ENCODE measurements at places on chromosomes 4 and X.

DNA sequence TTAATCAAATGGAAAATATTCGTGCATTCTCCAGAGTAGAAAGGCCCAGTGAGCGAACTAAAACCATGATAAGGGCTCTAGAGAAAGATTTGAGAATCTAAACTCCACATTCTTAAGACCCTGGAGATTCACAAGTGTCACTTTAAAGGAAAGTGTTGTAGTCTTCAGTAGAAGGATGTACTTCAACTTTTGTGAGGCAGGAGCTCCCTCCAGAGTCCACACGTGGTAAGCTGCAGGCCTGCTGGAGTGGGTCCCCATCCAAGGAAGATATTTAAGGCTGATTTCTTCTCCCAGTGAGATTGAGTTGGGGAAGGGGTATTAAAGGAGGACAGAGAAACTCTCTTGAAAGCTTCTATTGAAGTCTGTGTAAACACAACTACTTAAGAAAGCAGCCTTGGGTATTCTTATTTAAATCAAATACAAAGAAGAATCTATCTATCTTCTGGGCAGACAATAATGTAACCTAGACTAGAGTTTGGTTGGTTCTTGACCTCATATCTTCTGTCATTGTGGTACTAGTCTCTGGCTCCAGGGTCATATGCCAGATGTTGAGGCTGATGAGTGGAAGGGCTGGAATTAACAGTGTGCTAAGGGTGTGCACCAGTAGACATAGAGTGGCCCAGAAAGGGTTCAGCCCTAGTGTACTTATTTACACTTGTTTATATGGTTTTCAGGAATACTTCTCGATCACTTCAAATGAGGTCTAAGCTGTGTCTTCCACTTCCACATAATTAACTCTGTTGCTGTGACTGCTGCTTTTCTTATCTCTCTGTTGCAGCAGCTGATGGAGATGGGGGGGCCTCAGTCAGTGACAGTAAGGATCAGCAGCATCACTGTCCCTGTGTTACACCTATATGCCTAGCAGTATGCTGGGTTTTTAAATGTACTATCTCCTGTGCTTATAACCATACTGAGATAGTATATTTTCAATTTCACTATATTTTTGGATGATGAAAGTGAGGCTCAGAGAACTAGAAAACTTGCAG lies 76.1 kb downstream of the HMGB2 start:
- DNase-seq: peak; percentile 88

GRCh38 chr4:183384516-183384915 lies 59.9 kb upstream of the CDKN2AIP start:
- DNase-seq: no peak

GRCh38 chr4:288891-289290 lies 16.4 kb downstream of the ZNF732 start:
- DNase-seq: peak; percentile 69

DNA sequence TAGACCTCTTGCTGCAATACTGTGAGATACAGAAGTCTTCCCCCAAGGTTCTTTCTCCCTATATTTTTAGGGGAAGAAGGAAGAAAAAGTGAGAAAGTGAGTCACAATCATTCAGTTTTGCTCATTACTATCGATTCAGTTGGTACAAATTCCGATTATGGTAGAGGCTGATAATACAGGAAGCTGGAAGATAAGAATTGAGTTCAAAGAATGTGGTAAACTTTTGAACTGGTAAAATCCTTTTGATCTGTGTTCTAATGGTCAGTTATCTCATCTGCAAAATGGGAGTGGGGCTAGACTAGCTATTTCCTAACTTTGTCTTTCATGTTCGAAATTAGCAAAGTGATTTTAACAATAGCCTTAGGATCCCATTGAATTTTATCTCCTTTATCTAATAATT lies 101.4 kb upstream of the FAT1 start:
- DNase-seq: no peak

DNA sequence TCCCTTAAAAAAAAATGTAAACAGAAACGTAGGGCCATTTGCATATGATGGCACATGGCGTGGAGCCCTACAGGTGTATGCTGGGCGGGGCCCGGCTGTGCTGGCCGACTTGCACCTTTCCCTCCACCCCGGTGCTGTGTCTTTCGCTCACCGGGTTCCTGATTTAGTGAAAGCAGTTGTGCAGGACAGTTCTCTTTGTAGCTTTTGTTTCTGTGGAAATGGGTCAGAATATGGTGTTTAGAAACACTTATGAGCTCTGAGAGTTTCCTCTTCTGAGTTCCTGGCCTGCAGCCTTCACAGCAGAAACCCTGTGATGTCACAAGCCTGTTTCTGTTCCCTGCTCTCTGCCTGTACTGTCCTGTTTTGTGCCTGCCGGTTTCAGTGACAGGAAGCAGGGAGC lies 22.5 kb upstream of the MSANTD1 start:
- DNase-seq: no peak

DNA sequence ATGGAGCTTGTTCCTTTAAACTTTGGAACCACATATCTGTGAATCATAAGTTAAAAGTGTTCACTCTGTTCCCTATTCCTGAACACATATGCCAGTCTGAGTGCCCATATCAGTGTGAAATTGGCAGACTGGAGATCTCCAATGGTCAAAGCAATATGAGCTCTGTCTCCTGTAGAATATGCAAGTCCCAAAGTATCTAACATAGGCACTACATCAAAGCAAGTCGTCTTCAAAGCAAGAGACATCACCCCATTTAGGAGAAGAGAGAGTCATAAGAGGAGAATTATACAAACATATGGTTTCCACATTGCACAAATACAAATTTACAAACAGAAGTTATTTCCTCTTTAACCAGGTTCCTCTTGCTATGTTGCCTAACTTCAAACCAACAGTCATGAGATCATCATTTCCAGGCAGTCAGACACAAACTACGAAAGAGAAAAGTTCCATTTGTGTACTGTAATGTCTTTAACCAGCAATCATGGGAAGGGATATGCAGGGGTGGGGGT lies 9.9 kb upstream of the GK start:
- peak; percentile 92 for DNase-seq

GRCh38 chrX:115968436-115969252 lies 201.9 kb upstream of the AGTR2 start:
- peak; percentile 17 for DNase-seq

DNA sequence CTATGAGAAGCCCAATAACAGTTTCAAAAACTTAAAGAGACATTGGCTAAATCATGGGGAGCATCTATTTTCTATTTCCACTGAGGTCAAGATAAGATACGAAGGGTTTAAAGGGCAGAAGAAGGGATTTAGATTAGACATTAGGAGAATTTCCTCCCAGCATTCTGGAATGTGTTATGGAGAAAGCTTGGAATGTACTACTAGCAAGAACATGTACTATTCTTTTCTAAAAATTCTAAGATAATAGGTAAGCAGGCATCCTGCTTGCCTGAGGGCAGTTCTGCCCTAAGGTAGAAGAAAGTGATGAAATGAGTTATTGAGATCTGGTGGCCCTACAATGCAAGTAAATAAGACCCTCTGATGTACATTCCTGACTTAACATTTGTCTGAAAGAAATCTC lies 279.2 kb downstream of the NR3C2 start:
- no peak for DNase-seq

DNA sequence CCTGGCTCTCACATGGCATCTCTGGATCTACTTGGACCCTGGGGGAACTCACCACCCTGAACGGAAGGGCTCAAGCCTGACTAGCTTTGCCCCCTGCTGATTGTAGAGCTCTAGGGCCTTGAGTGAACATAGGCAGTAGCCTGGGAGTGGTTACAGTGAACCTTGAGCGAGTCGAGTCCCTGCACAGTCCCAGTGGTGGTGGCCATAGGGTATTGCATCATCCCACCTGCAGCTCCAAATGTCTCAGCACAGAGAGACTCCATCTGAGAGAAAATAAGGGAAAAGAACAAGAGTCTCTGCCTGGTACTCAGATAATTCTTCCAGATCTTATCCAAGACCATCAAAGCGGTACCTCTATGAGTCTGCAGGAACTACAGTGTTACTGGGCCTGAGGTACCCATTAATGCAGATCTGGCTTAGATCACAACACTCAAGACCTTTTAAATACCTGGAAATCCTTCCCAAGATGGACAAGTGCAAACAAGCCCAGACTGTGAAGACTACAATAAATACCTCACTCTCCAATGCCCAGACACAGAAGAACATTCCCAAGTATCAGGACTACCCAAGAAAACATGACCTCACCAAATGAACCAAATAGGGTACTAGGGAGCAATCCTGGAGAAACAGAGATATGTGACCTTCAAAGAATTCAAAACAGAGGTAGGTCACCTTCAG lies 167.5 kb upstream of the TET2 start:
- DNase-seq: no peak

DNA sequence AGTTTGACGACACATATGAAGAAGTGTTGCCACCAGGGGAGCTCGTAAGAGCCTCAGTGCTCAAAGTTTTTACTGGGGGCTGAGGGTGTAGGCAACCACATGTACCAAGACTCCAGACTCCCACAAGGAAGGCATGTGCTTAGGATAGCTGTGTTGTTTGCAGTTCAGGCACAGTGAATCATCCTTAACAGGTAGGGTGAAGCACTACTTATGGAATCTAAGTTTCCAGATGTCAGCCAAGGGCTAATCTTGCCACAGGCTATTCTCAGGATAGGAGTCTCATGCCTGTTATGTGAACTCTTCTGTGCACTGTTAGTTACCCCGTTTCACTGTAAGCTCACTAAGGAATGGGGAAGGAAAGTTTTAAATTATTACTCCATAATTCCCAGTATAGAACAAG lies 202.6 kb downstream of the TMA16 start:
- peak; percentile 47 for DNase-seq

DNA sequence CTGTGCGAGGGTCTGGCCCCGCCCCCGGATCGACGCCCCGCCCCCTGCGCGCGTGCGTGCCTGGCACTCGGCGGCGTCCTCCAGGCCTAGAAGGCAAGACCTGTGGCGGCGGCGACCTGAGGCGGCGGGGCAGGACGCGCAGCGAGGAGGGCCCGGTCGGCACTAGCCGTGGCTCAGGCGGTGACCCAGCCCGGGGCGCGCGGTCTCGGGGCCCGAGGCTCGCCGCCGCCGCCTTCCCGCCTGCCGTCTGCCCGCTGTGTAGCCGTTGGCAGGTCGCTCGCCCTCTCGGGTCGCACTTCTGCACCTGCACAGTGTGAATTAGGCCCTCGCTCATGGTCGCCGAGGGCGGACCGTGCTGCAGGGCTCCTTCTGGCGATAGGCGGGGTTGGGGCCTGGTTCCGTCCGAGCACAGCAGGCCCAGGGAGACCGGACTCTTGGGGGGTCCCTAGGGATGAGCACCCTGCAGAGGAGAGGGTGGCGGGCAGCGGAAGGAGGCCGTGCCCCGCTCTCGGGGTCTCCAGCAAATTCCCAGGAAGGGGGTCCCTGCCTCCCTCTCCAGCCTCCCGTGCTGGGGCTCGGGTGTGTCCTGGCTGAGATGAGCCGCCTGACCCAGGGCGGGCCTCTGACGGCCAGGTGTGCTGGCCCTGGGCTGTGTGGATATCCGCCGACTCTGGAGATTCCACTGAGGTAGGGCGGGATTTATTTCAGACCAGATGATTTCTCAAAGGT lies 557 bp upstream of the FAM53A start:
- DNase-seq: no peak

DNA sequence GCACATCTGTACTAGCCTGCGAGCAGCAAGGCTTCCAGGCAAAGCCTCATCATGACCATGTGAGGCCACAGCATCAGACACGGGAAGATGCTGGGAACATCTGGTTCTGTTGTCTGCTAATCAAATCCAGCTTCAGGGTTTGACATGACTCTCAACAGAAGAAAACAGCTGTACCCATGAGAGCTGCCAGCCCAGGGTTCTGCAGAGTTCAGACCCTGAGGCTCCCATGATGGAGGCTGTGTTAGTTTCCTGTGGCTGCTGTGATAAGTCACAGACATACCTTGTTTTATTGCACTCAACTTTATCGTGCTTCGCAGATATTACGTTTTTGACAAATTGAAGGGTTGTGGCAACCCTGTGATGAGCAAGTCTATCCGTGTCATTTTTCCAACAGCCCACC lies 37.5 kb downstream of the JAKMIP1 start:
- no peak for DNase-seq

DNA sequence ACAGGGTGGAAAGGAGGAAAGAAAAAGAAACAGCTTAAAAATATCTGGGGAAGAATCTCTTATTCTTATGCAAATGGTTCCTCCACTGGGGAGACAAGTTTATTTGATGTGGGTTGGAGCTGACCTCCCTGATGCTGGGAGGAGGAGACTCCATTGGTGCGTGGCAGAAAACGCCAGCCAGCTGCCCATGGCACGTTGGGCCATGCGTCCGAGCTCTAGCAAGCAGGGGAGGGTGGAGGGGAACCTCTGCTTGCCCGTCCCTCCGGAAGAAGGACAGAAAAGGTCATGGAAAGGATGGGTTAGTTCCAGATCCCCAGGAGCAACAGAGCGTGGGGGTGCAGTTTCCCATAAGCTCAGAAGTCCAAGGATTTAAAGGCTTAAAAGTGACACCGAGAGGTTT lies 210.4 kb downstream of the KLHL4 start:
- DNase-seq: no peak

DNA sequence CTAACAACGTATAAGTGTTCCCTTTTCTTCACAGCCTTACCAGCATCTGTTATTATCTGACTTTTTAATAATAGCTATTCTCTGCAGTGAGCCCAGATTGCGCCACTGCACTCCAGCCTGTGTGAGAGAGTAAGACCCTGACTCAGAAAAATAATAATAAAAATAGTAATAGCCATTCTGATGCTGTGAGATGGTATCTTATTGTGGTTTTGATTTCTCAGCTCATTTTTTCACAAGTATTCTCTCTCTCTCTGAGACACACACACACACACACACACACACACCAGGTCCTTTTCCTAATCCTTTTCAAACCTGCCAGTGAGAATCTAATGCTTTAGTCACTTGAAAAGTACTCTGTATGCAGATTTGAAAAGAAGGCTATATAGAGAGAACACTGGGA lies 89.8 kb downstream of the CHIC2 start:
- no peak for DNase-seq

DNA sequence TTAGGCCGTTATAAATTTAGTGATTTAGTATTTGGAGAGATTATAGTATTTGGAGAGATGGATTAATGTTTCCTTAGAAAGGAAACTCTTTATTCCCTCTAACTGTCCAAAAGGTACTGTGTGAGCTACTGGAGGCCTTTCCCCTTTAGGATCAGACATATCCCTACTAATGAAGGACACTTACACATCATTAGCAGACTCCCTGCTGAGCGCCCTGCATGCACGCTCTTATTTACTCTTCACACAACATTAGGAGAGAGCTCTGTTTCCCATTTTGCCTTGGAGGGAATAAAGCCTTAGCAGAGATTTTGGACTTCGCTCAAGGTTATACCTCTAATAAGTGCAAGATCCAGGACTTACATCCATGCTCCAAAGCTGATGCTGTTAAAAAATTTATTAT lies 17.8 kb upstream of the STOX2 start:
- no peak for DNase-seq

DNA sequence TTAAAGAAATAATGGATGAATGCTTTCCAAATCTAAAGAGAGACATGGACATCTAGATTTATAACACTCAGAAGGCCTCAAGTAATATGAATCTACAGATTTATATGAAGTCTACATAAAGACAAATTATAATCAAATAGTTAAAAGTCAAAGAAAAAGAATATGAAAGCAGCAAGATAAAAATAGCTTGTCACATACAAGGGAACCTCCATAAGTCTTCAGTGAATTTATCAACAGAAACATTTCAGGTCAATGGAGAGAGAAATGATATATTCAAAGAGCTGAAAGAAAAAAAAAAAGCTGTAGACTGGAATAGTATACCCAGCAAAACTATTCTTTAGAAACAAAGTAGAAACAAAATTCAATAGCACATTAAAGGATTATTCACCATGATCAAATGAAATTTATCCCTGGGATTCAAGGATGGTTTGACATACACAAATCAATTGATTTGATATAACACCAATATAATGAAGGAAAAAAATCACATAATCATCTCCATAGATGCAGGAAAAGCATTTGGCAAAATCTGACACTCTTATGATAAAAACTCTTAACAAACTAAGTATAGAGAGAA lies 346.6 kb upstream of the PABPC4L start:
- no peak for DNase-seq
